ENCODE measurements at places on chromosomes 5 and 9.

DNA sequence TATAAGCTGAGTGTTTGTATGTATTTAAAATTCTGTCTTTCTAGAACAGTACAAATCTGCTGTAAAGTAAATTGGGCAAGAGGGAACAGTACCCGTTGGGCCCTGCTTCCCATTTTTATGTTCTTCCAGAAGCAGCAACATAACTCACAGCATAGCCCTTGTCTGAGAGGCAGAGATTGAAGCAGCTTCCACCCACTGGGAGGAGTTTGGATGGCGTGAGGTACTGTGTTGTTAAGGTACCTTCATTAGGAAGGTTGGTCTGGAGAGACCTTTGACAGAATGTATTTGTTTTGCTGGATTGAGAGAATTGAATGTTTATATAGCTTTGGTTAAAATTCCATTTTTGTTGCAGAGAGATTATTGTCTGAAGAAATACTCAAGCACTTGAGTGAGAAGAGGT is 24.8 kb downstream of the RAI14 start:
- DNase-seq: no peak

DNA sequence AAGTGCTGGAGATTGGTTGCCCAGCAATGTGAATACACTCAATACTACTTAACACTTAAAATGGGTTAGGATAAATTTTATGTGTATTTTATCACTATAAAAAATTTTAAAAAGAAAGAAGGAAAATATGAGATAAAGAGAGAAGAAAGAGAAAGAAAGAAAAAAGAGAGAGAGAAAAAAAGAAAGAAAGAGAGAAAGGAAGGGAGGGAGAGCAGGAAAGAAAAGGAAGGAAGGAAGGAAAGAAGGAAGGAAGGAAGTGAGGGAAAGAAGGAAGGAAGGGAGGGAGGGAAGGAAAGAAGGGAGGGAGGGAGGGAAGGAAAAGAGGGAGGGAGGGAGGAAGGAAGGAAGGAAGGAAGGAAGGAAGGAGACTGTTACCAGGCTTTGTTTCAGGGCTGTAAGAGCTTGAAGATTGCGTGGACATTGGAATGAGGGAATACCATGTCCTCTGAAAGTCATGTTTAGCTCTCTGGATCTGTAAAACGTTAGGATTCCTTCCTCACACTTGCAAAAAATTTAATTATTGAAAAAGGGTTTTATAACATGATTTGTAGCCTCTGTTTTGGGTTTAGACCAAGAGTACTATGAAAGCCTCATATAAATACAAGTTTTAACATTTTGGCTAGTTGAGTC is 152.3 kb upstream of the DAP start:
- DNase-seq: no peak

DNA sequence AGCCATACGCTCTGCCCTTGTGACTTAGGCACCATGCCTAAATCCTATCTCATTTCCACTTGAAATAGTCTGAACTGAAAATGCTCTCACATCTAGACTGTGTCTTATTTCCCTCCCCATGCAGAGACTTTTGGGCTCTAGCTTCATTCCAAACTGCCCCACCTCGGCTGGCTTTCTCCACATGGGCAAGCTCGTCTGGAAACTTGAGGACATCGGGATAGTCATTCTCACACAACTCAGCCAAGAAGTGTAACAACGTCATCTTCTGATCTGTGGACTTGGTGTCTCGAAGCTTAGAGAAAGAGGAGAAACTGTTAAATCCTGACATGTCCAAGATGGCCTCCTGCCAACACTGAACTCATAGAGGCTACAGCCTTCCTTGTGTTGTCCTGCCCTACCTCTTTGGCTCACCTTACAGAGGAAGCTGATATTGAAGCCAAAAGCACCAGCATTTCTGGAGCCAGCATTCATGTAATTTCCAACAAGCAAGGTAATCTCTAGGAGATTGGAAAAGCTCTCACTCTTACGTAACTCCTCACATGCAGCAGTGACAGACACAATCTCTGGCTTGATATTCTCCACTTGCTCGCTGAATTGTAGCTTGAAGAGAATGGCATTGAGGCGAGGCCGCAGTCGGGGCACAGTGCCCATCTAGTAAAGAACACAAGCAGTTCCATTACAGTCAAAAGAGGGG is 39.6 kb downstream of the PCDHGC5 start:
- DNase-seq: no peak

GRCh38 chr5:116438979-116439554 is 135.6 kb downstream of the SEMA6A start:
- DNase-seq: no peak

DNA sequence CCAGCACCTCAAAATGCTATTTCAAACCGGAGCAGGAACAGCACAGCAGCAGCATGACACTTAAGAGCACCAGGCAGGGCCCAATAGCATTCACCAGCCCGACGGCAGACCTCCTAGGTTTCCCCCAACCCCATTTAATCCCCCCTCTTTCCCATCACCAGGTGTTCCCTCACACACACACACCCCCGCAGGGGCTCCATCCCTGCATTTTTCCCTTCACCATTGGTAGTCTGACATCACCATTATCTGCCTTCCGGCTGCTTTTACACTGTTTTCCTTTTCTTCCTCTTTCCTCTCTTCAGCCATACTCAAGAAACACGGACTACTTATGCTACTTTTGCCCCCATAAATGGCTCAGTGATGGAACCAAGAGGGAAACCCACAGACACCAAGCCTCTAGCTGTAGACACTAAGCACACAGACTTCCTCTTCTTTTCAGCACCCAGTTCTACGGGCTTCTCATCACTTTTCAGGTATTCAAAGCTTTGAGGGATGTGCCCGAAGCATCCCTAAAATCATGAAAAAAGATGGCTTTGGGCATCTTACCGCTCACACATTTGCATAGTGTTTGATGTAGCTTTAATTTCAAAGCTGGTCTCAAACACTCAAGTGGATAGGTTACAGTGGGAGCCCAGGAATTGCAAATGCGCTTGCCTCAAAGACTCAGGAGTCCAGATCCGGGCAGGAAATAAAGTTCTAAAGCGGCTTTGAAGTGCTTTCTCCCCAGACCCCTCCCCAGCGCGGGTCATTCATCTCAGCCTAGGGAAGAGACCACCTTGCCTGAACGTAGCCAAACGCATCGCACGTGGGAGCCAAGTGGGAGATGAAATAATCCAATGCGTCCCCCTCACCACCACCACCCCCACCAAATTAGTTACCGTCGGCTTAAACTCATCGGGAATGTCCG is 141.5 kb downstream of the TSSK1B start:
- no peak for DNase-seq

GRCh38 chr9:110447476-110447875 is 109.8 kb upstream of the TXNDC8 start:
- no peak for DNase-seq

GRCh38 chr9:92618633-92619225 is 51.2 kb downstream of the IPPK start:
- no peak for DNase-seq

GRCh38 chr9:87497604-87498045 is at the start of gene DAPK1:
Gene DAPK1 (plus strand): TSS chr9:87497867. CDS start chr9:87499078, 1,211 bp downstream.
- no peak for DNase-seq

DNA sequence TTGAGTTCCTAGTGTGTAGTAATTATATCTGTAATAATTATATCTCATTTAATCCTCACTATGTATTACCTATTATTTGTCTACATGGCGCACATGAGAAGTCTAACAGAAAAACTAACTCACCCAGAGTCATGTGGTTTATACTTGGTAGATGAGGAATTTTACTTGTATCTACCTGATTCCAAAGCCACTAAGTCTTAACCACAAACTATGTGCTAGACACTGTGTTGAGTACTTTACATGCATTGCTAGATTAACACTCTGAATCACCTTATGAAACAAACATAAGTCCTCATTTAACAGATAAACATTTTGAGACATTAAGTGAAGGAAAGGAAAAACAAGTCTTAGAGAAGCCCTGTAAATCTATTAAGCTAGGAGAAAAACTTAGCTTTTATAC is 404.8 kb downstream of the TLR4 start:
- DNase-seq: no peak

Measured in stimulated activated CD8-positive, alpha-beta memory T cell treated with anti-CD3 and anti-CD28 coated beads, Interleukin-15, amount 100 ng/mL, for 4 hours (primary cell).